ENCODE measurements at places on chromosomes 11 and 22.

- DNase-seq, result no peak
Measured at GRCh38 chr11:119300198-119300964, 16.5 kb downstream of the MCAM start.

GRCh38 chr11:8356721-8357504 is 93.2 kb upstream of the LMO1 start:
- DNase-seq, result no peak

DNA sequence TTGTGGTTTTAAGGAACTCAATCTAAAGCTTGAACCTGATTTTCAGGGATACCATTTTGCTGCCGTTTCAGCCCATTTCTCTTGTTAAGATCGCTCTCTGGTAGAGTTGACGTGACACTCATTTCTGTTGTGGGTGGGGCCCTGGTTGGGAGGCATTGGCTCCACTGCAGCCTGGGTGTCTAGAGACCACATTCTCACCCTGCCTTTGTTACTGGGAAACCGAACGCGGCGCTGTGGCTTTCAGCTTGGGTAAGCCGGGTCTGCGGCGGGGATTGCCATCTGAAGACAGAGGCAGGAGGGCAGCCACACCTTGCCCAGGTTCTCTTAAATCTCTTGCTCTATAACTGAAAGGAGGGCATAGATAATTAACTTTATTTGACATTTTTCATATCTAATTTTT is 3.2 kb downstream of the EHF start:
- DNase-seq, result no peak

DNA sequence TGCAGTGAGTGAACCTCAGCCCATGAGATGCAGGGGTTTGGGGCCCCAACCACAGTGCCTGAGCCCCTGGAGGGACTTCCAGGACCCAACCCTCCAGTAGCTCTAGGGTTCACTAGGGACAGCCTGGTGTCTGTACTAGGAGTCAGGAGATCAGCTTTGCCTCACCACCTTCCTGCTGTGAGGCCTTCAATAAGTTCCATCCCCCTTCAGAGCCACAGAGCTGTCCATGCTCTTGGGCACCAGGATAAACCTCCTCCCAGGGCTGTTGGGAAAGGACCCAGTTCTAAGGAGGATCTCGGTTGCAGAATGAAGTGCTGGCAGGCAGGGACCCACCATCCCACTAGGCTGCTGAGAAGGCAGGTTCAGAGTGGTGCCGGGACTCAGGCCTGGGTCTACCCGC is 9.7 kb downstream of the ARHGEF17 start:
- no peak for DNase-seq

GRCh38 chr22:43126501-43127165 is 16.1 kb downstream of the BIK start:
- DNase-seq, result peak; percentile 46

DNA sequence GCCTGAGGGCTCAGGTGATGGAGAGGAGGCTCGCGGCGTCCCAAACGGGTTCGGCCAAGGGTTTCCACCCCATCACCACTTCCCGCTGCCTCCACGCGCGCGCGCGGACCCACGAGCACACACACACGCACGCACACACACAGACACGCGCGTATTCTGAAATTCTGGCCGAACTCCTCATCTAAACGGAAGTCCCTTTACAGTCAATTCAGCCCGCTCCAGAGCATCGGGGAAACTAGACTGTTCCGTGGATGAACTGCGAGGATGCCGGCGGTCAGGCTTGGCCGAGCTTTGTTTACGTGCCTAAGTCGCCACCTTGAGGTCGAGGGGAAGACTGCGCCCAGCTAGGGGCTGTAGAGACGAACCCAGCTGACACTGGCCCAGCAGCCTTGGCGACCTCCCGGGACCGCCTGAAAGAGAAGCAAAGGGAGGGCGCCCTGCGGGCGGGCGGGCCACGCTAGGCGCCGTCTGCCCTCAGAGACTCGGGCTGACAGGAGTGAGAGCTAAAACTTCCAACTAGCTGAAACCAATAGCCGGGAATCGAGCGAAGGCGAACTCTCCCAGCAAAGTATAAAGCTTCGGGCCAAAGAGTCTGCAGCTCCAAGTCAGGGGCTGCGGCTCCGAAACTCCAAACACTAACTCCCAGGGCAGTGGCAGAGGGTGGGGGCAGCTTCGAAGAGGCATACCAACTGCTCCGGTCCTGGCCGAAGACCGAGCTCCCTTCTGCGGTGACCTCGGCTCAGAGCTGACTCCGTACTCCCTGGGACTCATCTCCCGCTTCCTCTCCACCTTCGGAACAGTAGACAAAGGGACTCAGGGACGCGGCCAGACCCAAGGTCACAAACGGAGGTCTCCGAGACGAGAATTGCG is 124.7 kb upstream of the C11orf58 start:
- peak; percentile 97 for DNase-seq

Data from ELF-1 (cell line).